ENCODE measurements at places on chromosomes 6 and 20.
A peak's percentile ranks its signal among the peaks of the same experiment; 100 is the strongest.

GRCh38 chr6:80938131-80938530 lies 814.4 kb downstream of the TENT5A start:
- DNase-seq, result no peak

GRCh38 chr20:36526521-36527011 lies 14.8 kb upstream of the MYL9 start:
- DNase-seq, result no peak

DNA sequence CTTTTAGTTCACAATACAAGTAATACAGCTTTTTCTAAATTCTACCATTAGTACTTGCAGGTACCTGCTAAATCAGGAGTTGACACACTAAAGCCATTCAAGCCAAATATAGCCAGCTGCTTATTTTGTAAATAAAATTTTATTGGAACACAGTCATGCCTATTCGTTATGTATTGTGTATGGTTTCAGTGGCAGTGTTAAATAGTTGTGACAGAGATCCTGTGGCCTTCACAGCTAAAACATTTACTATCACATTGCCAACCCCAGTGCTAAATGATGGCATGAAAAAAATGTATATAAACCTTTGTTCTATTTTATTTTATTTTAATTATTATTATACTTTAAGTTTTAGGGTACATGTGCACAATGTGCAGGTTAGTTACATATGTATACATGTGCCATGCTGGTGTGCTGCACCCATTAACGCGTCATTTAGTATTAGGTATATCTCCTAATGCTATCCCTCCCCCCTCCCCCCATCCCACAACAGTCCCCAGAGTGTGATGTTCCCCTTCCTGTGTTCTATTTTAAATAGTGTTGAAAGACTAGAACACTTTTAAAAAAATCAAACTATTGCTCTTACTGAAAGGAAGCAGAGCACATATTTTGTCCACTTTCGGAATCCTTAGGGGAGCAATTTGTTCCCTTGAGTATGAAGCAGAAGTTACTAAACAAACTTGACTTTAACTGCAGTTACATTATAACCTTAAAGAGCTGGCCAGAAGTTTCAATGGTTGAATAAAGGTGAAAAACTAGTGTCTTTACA lies 115.7 kb downstream of the PRIM2 start:
- DNase-seq, result no peak

DNA sequence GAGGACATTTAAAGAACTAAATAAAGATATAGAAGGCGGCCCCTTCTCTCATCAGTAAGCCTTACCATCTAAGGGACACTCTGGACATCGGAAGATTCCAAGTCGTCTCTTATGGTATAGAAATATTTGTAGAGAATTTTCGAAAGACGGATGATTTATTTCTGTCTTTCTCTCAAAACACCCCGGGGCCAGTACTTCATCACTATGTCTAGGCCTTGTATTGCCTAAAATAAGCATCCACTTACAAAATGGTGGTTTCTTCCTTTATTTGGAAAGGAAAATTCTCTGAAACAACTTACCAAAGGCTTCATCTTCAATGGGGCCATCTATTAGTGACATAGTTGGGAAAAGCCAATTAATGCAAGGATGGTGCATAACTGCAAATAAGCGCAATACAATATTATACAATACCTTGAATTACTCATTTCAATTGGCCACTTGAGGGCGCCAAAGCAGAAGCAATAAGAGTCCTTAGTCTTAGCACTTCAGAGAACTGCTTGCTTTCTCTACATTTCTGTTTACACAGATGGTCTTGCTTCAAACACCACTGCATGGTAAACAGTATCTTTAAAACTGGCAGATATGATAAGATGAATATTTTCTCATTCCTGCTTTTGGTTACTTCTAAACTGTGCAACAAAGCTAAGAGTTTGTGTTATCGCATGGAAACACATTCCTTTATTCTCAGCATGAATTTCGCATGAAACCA lies 113.2 kb downstream of the VIP start:
- peak; percentile 41 for DNase-seq

DNA sequence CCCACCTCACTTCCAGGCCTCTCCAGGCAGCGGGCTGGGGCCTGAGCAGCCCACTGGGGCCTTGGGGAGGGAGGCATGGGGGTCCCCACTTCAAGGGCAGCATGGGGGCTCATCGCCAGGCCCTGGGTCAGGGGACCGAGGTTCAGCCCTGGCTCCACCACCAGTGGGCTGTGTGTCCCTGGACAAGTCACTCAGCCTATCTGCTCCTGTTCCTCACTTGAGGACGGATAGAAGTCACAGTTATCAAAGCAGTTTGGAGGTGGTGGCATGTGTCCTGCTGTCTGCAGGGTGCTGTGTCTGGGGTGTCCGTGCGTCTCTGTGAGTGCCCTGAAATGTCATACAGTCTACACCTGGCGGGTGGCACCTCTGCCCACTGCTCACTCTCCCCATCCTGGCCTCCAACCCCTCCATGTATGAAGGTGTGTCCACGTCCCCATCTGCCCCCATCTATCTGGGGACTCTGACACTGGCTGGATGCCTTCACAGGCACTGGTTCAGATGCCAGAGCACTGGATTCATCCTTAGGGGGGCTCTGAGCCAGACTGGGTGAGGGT lies 3.6 kb downstream of the EEF1A2 start:
- DNase-seq, result no peak

DNA sequence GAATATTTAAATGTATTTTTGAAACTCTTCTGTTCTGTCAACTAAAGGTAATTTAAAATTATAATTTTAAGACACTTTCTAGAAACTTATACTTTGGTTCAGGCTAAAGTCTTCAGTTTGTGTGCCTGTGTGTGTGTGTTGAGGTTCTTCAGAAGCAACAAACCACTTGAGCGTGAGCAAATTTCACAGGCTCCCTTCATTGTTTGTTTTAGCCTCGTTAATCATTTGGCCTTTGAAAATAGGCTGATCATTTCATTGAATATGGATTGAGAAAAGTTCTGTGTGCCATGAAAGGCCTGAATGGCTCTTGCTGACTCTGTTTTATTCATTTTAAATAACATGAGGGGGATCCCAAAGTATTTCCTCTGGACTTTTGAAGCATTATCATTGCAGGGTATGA lies 420.1 kb downstream of the CDKAL1 start:
- DNase-seq, result no peak

GRCh38 chr20:21273755-21274386 lies 29.3 kb upstream of the XRN2 start:
- no peak for DNase-seq

- no peak for DNase-seq
Measured at GRCh38 chr20:18092890-18093289, 35.2 kb upstream of the OVOL2 start.

- no peak for DNase-seq
Measured at GRCh38 chr6:73308712-73309534, 45.2 kb downstream of the DPPA5 start.

DNA sequence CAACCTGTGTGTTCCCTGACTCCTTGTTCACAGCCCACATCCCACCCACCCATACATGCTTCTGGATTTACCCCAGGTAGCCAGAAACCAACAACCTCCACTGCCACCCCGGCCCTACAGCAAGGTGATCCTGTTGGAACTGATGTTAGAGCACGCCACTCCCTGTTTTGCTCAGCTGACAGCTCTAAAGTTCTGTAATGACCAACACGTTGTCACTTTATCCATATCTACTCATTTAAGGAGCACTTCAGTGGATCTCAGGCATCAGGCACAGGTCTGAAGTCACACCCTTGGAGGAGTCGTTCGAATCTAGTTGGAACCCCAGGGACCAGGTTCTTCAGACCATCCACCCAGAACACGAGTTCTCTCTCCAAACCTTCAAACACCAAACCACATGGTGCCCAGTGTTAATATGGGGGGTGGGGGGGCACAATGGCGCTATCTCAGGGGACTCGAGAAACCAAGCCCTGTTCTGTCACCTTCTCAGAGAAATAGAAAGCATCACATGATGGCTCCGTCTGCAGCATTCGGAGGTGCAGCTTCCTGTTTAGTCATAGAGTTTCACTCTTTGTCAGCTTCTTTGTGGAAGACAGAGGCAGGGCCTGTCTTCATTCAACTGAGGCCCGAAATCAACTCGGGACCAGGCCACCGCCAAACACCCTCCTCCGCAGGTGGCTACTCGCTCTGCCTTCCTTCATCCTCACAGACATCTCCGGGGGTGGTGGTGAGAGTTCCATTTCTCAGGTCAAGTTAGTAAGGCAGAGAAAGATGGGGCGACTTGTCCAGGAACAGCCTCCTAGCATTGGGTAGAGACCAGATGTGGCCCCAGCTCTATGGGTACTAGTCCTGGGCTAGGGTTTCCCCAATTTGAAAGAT lies 142.2 kb downstream of the NFATC2 start:
- DNase-seq, result peak; percentile 47
